ENCODE measurements at places on chromosomes 5 and 9.
A peak's percentile ranks its signal among the peaks of the same experiment; 100 is the strongest.

DNA sequence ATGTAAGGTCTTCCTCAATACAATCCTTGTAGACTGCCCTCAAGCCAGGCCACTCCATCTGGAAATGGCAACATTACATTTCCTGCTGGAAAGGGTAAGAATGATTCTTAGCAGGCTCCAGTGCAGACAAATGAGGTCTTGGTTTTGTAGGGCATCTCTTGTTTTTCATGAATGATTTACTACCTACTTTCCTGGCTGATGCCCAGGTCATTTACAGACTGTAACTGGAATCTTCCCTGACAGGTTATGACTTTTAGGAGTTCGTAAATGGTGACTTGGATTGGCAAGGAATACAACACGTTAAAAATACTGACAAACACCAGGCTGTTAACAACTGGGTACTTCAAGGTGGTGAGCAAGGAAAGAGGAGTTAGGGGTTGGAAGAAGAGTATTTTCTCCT lies 510.5 kb upstream of the TNC start:
- DNase-seq = no peak

- DNase-seq = no peak
These were observed 480.3 kb upstream of the ADAMTS16 start for GRCh38 chr5:4659851-4660250.

- no peak for DNase-seq
These were observed 216.6 kb downstream of the TLE1 start for GRCh38 chr9:81472701-81473100.

DNA sequence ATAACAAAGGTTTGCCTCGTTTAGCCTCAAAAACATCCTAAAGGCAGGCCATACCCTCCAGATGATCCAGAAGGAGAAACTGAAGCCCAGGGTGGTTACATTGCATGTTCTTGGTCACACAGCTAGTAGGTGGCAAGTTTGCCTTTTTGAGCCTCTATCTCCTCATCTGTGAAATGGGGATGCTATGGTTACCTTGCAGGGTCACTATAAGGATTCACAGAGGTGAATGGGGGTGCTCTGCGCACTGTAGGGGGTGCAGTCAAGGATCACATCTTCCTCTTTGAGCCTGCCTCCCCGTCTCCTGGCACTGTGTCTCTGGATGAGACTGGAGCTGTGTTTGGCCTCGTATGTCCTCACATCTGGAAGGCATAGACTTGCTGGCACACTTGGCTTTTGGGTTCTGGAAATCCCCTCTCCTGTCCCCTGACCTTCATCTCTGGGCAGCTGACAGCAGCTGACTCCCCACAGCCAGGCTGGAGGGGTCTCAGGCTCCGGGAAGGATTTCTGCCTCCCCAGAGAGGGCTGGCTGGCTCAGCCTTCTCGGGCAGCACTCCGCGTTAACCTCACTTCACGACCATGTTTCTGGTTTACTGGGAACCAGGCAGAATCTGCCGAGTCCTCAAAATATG lies 167.7 kb downstream of the RGS3 start:
- no peak for DNase-seq

DNA sequence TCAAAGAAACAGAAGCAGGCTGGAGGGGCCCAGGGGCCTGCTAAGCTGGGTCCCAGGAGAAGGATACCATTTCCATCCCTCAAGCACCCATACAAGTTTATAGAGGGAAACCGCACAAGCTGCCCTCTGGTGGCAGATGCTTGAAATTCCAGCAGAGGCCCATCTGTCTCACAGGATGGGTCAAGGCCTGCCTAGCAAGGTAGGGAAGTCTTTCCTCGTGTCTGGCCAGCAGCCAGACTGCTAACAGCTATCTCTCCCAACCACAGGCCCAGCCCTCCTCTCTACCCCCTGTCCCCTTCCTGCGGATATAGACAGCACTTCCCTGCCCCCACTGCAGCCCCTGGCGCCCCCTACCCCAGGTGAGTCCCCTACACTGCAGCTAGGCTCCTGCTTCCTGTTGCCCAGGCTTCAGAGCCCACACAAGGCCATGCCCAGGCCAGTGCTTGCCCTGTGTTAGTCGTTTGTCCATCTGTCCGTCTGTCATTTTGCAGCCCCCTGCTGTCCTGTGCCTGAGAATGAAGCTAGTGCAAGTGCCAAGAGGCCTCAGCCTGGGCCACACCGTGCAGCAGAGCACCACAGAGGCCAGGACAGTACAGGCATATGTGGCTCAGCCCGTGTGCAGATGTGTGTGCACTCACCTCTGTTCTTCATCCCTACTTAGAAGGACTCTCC lies 26.2 kb downstream of the TCF7 start:
- peak; percentile 69 for DNase-seq

DNA sequence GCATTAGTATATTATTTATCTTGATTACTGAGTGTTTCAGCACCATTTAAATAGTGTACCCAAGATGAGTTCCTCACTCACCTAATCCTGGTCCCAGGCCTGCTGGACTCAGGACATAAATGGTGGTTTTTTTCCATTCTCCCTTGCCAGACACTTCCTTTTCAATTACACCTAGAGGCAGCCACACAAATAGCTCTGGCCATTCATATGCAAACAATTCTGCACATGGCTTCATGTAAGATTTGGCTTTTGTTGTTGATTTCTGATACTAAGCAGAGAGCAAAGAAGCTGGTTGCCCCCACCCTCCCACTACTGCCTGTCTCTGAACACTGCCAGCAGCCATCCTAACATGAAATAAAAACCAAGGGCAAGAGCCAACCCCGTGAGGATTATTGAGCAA lies 180.4 kb downstream of the SEMA5A start:
- DNase-seq = no peak

DNA sequence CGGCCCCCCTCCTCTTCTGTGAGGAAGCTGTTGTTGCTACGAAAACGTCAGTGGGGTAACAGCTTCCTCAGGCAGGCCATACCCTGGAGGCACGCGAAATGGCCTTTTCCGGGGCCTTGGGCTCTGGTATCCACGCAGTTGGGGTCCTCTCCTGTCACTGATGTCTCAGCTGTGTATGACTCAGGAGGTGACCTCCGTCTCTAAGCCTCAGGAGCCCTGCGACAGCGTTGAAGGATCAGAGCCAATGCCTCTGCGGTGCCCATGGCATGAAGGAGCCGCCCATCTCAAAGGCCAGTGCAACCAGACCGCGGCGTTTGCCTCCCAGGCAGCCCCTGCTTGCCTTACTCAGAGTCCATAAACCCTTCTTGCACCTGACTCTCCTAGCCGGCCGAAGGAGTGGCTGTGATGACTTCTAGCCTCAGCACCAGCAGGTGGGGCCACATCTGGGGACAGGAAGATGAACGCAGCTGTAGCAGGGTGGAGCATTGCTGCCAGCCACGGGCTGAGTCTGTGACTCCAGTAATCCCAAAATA lies 1.0 kb upstream of the MXD3 start:
- DNase-seq = no peak

GRCh38 chr5:133404724-133405123 lies 207.6 kb downstream of the FSTL4 start:
- no peak for DNase-seq

- no peak for DNase-seq
These were observed 73.9 kb downstream of the SH3PXD2B start for GRCh38 chr5:172380301-172380986.

DNA sequence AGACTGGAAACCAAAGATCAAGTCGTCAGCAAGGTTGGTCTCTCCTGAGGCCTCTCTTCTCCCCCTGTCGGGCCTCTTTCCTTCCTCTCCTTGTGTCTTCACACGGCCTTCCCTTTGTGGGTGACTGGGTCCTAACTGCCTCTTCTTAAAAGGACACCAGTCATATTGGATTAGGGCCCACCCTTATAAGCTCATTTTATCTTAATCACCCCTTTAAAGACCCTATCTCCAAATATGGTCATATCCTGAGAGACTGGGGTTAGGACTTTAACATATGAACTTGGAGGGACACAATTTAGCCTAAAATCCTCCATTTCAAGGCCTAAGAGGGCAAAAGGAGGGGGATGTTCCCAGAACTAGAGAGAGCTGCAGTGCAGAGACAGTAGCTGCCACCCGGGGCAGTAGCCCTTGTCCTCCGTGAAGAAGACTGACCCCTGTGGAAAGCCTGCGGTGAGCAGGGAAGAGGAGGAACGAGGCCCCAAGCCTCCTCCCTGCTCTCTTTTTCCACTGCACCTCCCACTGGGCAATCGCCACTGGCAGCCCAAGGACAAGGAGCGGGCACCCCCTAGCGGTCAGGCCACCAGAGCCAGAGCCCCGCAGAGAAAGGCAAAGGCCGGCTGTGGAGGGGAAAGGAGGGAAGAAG lies 34.9 kb downstream of the CFAP90 start:
- peak; percentile 75 for DNase-seq

DNA sequence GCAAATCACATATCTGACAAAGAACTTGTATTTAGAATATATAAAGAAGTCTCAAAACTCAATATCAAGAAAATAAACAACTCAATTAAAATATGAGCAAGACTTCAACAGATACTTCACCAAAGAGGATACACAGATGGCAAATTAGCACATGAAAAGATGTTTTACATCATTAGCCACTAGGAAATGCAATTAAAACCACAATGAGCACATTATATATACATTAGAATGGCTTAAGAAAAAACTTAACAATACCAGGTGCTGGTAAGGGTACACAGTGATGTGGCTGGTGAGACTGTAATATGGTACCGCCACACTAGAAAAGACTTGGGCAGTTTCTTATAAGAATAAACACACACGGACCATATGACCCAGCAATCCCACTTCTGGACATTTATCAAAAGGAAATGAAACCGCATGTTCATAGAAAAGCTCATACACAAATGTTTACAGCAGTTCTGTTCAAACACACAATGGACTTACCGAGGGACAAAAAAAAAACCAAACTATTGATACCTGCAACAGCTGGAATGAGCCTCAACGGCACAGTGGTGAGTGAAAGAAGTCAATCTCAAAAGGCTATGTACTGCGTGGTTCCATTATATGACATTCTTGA lies 27.6 kb downstream of the SEMA4D start:
- DNase-seq = no peak

- DNase-seq = no peak
These were observed 15.3 kb downstream of the TERT start for GRCh38 chr5:1279443-1280151.

GRCh38 chr5:172633403-172633970 lies 7.6 kb upstream of the NEURL1B start:
- DNase-seq = no peak

DNA sequence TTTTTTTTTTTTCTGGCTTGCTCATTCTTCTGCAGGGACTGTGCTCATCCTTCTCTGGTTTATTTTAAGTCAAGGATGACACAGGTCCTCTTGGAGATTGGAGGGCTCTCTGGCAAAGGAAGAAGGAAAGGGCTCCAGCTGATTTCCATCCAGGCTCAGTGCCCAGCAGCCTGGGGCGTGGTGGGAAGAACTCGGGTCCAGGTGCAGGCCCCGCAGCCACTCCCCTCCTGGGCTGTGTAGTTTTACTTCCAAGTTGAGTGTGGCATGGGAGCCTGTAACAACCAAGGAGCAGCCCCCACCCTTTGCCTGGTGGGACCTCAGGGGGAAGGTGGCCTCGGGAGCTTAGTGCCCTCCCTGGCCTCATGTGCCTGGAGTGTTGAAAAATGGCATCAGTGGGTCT lies 58.9 kb downstream of the ANKRD33B start:
- no peak for DNase-seq

- no peak for DNase-seq
These were observed 5.9 kb upstream of the C9orf40 start for GRCh38 chr9:74958587-74958986.

GRCh38 chr5:14665101-14665822 lies 744 bp downstream of the OTULIN start:
- peak; percentile 33 for DNase-seq

GRCh38 chr5:24059006-24059405 lies 551.6 kb downstream of the PRDM9 start:
- DNase-seq = no peak

DNA sequence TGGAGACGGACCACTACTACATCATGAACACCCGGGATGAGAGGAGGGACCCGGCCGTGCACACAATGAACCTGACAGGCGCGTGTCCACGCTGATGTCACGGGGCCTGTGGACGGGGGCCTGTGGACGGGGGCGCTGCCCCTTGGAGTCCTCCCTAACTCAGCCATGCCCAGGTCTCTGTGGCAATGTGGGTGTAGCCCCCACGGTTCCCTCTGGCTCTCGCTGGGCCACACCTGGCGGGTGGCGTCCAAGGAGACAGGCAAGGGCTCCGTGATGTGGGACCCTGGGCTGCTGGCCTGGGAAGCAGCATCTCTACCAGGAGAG lies 22.1 kb downstream of the PAEP start:
- DNase-seq = no peak

- DNase-seq = no peak
These were observed 11.3 kb upstream of the SLC34A1 start for GRCh38 chr5:177372910-177373309.

DNA sequence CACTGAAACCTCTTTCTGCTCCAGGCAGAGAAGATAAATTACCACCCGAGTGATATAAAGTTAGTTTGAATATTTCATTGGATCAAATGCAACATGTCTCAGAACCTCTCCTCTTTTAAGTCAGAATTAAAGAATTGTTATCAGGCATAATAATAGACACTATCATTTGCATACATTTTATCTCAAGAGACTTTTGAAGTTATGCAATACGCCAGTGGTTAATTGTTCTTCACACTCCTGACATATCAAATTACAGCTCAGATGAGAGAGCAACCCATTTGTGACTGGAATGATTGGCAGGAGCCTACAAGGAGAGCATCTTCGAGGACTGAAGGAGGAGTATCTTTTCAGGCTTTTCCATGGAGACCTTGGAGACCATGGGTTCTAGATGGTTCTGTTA lies 452.2 kb downstream of the KDM4C start:
- no peak for DNase-seq

- no peak for DNase-seq
These were observed 1012.4 kb downstream of the CDH18 start for GRCh38 chr5:18975624-18976023.

- DNase-seq = peak; percentile 68
These were observed 42.1 kb downstream of the WDR41 start for GRCh38 chr5:77449981-77450380.

GRCh38 chr5:88518131-88519016 lies 249.7 kb upstream of the TMEM161B start:
- no peak for DNase-seq

DNA sequence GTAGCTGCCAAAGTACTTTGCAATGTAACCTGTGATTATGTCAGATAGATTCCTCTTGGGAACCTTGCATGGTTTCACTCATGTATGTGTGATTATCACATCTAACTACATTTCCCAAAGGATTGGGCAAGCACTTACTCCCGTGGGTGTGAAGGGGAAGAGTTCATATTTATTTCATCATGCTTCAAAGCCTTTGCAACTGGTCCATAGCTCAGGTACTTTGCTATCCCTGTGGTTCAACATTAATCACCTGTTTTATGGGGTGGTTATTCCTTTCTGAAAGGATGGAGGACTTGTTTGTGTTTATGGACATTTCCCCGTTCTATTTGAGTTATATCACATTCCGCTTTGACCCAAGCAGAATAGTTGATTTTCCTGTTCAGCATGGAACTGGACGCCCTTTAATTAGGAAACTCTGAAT lies 13.6 kb upstream of the ERMP1 start:
- DNase-seq = peak; percentile 82

Data from inflammatory macrophage treated with lipopolysaccharide for 4 hours (primary cell).